ENCODE measurements at places on chromosomes 7 and 10. TPM values are rescaled to one million over a fixed set of nuclear protein-coding genes. Genes with fewer than 3 reads are reported as not detected.

The HNRNPF gene
- polyA plus RNA-seq, result 225 TPM

The HOXA6 gene
- 48.9 TPM for polyA plus RNA-seq

The TBXAS1 gene
- polyA plus RNA-seq, result 24.4 TPM

The CHRM2 gene
- 2.2 TPM for polyA plus RNA-seq

The DPP6 gene
- polyA plus RNA-seq, result 48.4 TPM

The IKZF5 gene
- polyA plus RNA-seq, result 21.9 TPM

The CACNB2 gene
- 3.1 TPM for polyA plus RNA-seq

The HHEX gene
- 8.6 TPM for polyA plus RNA-seq

The TMEM26 gene
- 9.2 TPM for polyA plus RNA-seq

The CRTAC1 gene
- 31.6 TPM for polyA plus RNA-seq

The PNLIPRP2 gene
- polyA plus RNA-seq, result not detected

The HOXA2 gene
- 10.8 TPM for polyA plus RNA-seq

The CRHR2 gene
- polyA plus RNA-seq, result not detected

The SKAP2 gene
- polyA plus RNA-seq, result 25.0 TPM

The SAP25 gene
- 9.9 TPM for polyA plus RNA-seq

The CFAP70 gene
- 16.7 TPM for polyA plus RNA-seq

The PRSS37 gene
- polyA plus RNA-seq, result 0.27 TPM

The LGI1 gene
- polyA plus RNA-seq, result 9.0 TPM

The ADIRF gene
- 17.2 TPM for polyA plus RNA-seq

The TMEM140 gene
- 28.1 TPM for polyA plus RNA-seq

The TBX20 gene
- not detected for polyA plus RNA-seq

The EPHB6 gene
- 17.3 TPM for polyA plus RNA-seq

The NKX2-3 gene
- 0.08 TPM for polyA plus RNA-seq

The ARHGEF35 gene
- polyA plus RNA-seq, result 19.6 TPM

The SLC26A3 gene
- 0.22 TPM for polyA plus RNA-seq

The LIPM gene
- polyA plus RNA-seq, result not detected

The KCNH2 gene
- polyA plus RNA-seq, result 20.2 TPM

The SEM1 gene
- polyA plus RNA-seq, result 223 TPM

The NPFFR1 gene
- 0.27 TPM for polyA plus RNA-seq

The NUDT13 gene
- 5.1 TPM for polyA plus RNA-seq

The MUC3A gene
- polyA plus RNA-seq, result 0.72 TPM

The OR2A14 gene
- polyA plus RNA-seq, result not detected

The INSYN2A gene
- 4.6 TPM for polyA plus RNA-seq

The CALHM1 gene
- 0.08 TPM for polyA plus RNA-seq
